ENCODE measurements at places on chromosomes 12 and 14. TPM values are rescaled to one million over a fixed set of nuclear protein-coding genes. Genes with fewer than 3 reads are reported as not detected.

IRAK4 gene
- 19.4 TPM for total RNA-seq

ADSS1 gene
- 0.39 TPM for total RNA-seq

GPRC5D gene
- total RNA-seq, result not detected

CLEC4D gene
- not detected for total RNA-seq

ACVRL1 gene
- total RNA-seq, result 201 TPM

CLEC2B gene
- 53.6 TPM for total RNA-seq

BICDL1 gene
- total RNA-seq, result not detected

GLT8D2 gene
- total RNA-seq, result 13.2 TPM

DNM1L gene
- 87.4 TPM for total RNA-seq

FBXO34 gene
- 21.7 TPM for total RNA-seq

MUCL1 gene
- not detected for total RNA-seq
